ENCODE measurements at places on chromosomes 4 and X.

- DNase-seq: no peak
Observed at GRCh38 chrX:35625714-35626113, 172.4 kb upstream of the MAGEB16 start.

- no peak for DNase-seq
Observed at GRCh38 chr4:61251129-61251528, 51.0 kb downstream of the ADGRL3 start.

- no peak for DNase-seq
Observed at GRCh38 chr4:160811956-160812355, 1351.8 kb downstream of the FSTL5 start.

DNA sequence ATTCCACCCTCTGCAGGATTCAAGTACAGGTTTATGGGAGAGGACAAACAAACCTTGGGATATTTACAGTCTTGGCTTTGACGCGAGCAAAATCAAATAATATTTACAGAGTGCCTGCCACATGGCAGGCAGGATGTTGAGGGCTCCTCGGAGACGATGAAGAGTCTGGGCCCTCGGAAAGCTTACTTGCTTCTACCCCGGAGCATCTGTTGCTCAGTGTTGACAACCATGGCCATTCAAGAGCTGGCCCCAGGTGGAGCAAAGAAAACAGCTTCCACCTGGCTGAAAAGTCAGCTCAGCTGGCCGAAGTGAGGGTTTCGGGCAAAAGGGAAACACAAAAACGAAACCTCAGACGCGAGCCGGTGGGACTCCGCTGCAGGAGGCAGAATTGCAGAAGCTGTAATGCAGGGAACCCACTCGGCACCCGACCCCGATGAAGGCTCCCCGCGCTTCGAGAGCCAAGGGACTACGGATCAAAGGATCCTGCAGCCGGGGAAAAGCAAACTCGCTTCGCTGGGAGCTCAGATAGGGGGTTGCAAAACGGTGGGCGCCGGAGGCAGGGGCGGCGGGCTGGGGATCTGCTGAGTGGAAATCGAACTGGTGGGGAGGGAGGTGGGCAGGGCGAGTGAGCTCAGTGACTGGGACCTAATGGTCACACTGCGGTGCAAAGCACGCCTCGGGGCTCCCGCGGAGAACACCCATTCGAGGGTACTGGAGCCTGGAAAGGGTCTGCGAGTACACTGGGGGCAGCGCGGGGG lies 805 bp downstream of the ATP8A1 start:
- peak; percentile 18 for DNase-seq

DNA sequence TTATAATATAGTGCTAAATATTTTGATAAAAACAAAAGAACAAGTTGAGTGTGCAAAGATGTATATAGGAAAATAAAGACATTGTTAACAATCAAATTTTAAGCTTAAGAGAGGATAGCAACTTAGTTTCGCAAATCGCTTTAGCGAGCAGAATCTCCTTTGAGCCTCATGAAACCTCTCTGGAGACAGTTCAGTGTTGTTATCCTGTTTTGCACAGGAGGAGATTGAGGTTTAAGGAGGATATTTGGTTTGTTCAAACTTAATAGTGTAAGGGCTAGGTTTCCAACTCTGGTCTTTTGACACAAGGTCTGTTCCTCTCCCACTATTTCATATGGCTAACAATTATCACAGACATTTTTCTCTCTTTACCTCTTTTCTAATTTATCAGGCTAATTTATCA lies 1848.5 kb upstream of the TENM3 start:
- DNase-seq: no peak

DNA sequence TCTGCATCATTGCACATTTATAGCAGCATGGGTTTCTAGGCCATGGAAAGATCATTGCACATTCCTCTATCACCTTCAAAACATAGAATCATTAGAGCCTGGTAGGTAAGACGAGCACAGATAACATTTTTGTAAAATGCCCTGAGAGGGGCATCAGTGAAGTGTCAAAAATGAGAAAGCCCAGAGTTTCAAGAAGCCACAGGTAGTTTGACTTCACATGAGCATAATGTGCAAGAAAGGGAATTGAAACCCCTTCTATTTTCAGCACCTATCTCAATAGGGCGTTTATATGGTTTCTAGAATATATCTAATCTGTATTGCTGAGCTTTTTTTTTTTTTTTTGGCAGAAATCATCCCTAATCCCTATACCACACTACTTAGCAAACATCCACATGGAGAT lies 2441.7 kb downstream of the ARAP2 start:
- no peak for DNase-seq

DNA sequence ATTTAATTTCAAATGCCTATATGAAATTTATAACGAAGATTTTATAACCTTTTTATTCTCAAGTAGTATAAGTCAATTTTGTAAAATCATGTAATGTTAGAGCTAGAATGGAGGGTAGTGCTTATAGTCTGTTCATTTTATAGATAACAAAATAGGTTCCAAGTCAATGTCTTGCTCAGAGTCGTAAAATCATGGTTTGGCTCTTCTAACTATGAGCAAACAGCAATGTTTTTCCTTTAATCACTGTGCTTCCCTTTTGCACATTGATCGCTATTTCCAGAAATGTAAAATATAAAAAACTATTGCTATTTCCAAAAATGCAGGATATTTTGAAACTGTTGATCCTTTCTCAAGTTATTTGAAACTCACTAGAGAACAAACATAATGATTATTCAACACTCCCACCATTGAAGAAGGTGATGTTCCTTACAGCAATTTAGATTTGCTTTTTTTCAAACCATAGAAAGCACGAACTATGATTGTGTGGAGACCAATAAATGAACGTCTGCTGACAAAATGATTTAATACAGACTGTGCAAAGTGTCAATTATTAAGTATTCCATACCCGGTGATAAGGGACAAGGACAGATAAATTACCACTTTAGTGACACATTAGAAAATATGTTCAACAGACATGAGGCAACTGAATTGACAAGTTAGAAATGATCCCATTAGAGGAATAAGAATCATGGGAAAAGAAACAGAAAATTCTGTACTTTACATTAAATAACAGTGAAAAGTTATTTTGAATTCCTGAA lies 412.1 kb upstream of the TECRL start:
- DNase-seq: no peak

DNA sequence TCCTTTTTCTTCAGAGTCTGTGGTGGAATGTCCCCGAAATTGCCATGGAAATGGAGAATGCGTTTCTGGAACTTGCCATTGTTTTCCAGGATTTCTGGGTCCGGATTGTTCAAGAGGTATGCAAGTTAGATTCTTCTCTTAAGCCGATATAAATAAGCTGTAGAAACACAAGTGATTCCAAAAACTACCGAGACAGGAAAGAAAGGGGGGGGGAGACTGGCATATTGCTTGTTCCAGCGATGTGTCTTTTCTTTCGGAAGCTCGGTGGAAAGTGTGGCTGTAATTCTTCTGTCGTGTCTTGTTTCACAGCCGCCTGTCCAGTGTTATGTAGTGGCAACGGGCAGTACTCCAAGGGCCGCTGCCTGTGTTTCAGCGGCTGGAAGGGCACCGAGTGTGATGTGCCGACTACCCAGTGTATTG lies 236.9 kb downstream of the DCTD start:
- no peak for DNase-seq

- no peak for DNase-seq
Observed at GRCh38 chr4:17770845-17771244, 10.6 kb downstream of the FAM184B start.

- DNase-seq: no peak
Observed at GRCh38 chr4:139875411-139875825, 209.8 kb downstream of the MGST2 start.

GRCh38 chrX:22135994-22136684 lies 104.0 kb downstream of the PHEX start:
- no peak for DNase-seq

- no peak for DNase-seq
Observed at GRCh38 chrX:43618366-43619205, 37.5 kb upstream of the MAOA start.

DNA sequence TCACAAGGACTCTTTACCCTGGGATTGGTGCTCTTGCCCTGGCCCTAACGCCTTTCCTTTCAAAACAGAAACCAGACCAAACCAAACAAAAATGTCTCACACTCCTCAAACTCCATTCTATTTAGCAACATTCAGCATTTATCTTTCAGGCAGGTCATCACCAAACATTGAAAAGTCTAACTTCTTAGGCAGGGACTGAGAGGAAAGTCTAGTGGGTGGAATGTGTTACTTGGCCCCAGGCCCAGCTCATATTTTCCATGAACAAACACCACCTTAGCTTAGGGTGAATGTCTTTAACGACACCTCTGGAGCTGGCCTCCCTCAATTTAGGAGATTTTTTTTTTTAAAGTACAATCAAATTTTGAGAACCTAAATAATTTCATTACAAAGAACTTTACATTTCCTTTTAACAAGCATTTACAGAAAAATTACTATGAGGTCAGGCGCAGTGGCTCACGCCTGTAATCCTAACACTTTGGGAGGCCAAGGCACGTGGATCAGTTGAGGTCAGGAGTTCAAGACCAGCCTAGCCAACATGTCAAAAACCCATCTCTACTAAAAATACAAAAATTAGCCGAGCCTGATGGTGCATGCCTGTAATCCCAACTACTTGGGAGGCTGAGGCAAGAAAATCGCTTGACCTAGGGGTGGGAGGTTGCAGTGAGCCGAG lies 10.2 kb upstream of the N4BP2 start:
- DNase-seq: peak; percentile 41

DNA sequence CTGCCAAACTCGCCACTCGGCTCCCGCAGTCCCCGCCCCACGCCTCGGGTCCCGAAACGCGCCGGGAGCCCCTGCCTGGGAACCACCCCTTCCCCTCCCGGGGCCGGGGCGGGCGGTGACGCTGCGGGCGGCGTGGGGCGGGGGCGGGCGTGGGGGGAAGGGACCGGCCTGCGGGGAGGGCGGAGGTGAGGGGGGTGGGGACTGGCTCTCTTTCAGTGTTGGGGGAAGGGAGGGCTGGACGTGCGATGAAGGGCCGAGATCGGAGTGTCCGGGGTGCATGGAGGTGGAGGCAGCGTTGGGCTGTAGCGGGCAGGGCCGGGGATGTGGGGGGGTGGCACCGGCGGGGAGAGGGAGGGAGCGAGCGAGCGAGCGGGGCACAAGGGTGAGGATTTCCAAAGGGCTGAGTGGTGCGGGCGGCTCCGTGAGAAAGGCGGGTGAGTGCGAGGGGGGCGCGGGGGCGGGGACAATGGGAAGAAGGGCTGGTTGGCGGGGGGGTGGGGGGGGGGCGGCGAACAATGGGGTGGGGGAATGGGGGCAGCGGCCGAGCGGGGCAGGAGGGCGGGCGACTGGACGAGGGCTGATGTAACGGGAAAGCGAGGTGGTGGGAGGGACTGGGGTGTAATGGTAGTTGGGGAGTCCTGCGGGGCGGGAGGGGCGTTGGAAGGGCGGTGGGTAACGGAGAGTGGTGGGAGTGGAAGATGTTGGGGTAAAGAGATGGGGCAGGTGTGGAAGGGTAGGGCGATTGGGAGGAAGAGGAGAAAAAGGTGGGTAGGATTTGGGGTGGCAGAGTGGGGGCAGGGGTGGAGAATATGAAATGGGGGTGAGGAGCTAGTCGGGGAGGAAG lies 578 bp downstream of the DCUN1D4 start:
- DNase-seq: peak; percentile 24

GRCh38 chr4:137558951-137559350 lies 26.7 kb upstream of the PCDH18 start:
- DNase-seq: no peak

DNA sequence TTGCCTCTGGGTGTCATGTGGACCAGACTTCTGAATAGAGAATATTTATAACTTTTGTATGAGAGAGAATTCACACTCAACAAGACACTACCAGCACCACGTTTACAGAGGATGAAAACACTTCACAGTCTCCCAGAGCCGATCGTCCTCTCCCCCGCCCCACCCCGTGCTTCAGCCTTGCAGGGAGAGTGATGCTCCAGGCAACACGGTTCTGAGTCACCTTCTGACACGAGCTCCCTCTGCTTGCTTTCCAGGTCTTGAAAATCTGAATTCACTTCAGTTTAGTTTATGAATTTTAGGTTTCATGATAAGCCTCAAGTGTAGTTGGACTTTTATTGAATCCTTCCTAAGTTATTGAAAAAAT lies 59.8 kb downstream of the CPLX1 start:
- DNase-seq: no peak

DNA sequence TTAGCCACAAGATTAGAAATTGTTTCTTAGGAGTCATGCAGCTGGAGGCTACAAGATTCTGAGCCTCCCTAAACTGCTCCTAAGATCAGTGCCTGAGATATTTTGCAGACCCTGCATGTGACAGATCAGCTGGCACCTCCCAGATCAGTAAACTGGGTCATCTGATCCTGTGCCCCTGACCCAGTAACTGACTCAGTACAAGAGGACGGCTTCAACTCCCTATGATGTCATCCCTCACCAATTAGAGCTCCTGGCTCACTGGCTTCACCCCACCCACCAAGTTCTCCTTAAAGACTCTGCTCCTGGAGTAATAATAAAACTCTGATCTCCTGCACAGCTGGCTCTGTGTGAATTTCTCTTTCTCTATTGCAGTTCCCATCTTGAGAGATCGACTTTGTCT lies 45.4 kb upstream of the PNPLA4 start:
- no peak for DNase-seq

DNA sequence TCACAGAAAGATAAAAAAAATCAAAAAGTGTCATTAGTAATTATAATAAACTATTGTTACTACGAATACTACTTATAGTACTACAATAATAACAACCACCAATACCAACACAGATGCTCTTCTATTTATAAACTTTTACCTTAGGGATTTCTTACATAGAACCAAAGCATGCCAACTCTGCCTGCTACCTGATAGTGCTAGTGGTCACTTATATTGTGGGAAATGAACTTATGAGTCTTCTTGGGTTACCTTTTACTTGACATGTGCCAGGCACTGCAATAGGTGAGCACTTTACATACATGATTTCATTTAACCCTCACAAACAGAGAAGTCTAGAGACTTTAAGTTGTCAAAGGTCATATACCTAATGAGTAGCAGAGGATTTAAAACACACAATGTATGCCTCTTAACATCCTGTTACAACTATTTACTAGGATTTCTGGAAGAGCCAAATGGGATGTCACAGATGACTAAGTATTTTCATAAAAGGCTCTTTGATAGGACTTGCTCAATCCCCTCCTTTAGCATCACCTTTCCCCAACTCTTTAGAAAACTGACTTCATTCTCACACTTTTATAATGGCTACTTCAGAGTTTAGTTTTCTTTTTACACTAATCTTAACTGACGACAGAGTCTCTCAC lies 265.2 kb downstream of the CHIC1 start:
- DNase-seq: no peak

DNA sequence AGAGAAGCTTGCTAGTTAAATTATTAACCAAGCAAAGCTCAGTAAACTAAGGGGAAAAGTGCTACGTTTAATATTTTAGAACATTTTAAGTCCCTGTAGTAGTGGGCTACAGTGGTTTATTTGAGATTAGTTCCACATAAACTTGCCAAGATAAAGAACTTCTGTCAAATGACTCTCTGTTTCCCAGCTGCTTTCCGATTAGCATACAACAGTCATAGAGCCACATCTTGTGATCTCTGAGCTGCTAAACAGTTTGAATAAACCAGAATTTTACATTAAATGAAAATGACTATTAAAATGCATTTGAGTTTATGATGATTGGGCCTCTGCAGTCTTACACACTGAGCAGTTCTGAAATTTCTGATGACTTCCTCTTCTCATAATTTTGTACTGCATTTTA lies 568.5 kb downstream of the IQCM start:
- no peak for DNase-seq
